ENCODE measurements at places on chromosomes 5 and 9.

- DNase-seq: no peak
Measured at GRCh38 chr5:313265-313664, 8.2 kb upstream of the AHRR start.

DNA sequence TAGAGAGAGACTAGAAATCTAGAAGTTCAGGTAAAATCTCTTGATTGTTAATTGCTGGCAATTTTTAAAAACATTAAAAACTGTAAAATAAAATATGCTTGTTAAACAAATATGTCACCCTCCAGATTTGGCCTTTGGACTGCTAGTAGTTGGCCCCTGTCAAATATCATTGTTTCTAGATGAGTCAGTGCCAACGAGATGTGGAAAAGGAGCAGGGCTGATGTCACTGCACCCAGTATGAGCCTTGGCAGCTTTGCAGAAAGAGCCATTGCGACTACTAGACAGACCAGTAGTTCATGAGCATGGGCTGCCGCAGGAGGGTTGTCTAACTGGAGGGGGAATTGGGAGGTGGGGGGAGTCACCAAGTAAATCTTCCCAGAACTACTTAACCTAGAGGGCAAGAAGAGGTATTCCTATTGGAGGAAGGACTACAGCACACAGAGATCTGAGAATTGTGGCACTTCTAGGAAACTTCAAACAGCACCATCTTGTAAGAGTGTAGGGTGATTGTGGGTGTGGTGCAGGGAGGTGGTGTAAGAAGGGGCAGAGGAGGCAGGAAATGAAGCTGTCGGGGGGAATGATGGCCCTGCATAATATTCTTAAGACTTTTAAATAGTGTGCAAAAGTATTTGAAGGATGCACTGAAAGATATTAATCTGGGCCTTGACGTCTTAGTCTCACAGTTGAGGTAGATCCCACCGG is 7.1 kb upstream of the DOCK2 start:
- peak; percentile 72 for DNase-seq

DNA sequence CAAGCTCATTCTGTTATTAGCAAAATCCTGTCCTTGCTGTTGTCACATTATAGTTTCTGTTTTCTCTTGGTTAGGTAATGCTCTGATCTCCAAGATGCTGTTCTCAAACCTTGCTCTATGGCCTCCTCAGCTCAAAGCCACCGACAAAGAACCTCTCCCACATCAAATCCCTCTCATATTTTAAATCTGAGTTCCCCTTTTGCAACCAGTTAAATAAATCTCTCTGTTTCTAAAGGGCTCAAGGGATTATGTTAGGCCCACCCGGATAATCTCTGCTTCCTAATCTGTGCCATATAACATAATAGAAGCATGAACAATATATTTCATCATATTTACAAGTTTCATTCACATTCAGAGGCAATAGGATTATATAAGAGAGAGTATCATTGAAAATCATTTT is 286.0 kb downstream of the CYLC2 start:
- no peak for DNase-seq

- peak; percentile 63 for DNase-seq
Measured at GRCh38 chr5:154179846-154180710, 10.5 kb upstream of the GALNT10 start.

GRCh38 chr5:173882632-173883031 is 5.5 kb upstream of the CPEB4 start:
- DNase-seq: peak; percentile 10

GRCh38 chr5:31783086-31783645 is 144.2 kb downstream of the PDZD2 start:
- no peak for DNase-seq

- no peak for DNase-seq
Measured at GRCh38 chr5:68368311-68369022, 152.9 kb downstream of the PIK3R1 start.

- DNase-seq: no peak
Measured at GRCh38 chr5:79031485-79031867, 38.0 kb downstream of the DMGDH start.

- no peak for DNase-seq
Measured at GRCh38 chr9:78615372-78615771, 318.4 kb downstream of the PSAT1 start.

DNA sequence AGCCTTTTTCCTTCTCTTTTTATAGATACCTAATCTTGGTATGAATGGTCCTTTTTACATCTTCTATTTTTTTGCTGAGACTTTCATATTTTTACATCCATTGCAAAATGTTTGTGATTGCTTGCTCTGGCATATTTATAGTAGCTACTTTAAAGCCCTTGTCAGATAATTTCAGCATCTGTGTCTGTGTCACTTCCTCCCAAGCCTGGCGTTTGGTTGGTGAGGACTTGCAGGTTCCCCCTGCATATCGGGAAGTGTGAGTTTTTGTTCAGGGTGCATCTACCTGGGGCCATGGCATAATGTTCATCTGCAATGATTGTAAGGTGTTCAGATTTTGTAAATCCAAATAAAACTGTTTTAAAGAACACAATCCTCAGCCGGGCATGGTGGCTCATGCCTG is 8.9 kb downstream of the FBXW5 start:
- DNase-seq: no peak

DNA sequence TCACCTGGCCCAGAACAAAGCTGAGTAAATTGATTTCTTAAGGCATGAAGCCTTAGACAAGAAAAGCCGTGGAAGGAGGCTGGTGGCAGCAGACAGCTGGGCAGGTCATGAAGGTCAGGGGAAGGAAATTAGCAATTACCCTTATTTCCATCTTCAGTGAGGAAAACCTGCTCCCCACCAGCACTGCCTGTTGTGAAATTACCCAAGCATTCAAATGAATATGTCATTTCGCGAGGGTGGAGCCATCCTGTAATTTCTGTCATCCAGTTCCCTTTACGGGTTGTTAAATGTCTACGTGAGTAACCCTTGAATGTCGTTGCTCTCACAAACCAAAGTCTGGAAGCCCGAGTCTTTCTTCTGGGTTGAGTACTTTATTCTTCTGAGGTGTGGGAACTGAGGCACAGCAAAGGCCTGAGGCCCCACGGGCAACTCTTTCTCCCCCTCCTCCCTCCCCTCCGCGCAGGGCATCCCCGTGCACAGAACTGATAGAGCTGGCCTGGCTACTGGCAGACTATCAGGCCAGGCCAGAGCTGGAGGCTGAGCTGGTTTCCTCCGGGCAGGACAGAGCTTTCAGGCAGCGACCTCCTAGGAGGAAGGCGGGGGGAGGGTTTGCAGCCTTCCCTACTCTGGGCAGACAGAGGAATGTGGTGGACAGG is 22.0 kb upstream of the AK3 start:
- no peak for DNase-seq

DNA sequence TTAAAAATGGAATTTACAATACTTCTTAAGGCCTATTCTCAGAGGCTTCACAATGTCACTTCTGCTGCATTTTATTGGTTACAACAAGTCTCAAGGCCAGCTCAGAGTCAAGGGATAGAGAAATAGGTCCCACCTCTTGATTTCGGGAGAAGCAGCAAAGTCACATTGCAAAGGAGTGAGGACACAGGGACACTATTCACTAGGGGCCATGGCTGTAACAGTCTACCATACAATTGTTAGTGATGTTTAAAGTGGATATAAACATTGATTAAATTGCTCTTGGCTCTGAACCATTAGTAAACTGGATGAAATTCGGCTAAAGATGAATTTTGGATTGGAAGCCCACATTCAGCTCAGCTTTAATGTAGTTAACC is 21.7 kb upstream of the CMBL start:
- DNase-seq: no peak

- no peak for DNase-seq
Measured at GRCh38 chr5:124783794-124784193, 37.4 kb upstream of the ZNF608 start.

- no peak for DNase-seq
Measured at GRCh38 chr5:15610216-15610615, 110.2 kb downstream of the FBXL7 start.

- DNase-seq: no peak
Measured at GRCh38 chr9:98888801-98889421, 54.8 kb upstream of the COL15A1 start.

DNA sequence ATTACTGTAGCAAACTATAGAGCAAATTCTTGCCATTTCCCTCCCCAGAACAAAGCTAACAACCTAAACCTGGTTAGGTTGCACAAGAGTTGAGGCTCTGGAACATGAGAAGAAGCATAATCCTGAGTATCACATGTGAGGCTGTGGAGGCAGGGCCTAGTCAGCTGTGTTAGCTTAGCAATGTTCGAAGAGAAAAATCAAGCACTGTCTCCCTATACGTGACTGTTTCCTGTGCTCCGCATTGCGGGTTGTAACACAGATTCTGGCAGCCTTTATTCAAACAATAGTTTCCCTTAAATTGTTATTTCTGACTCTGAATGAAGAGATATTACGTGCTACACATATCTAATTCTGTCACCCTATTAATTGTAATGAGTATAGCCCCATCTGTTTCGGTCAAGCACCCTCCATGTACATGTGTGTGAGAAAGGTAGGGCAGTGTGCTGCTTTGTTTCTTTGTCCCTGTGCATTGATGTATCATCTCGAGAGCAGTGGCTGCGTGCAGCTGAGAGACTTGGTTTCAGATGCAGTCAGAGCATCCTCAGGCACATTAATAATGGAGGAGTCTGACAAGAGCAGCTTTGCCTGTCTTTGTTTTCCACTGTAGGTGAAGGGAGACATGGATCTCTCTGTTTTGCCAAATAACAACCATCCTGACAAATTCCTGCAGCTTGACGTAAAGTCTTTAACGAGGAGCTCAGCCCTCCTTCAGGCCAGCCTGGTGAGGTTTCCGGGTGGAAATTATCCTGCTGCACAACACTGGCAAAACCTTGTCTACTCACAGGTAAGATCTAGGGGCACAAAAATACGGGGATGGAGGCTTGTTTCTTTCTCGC is at the start of gene MINAR2:
Gene MINAR2 (plus strand): TSS at position 523 of the 836 bp plus-strand sequence. CDS start 97 bp downstream, at position 620.
- DNase-seq: peak; percentile 12

- DNase-seq: no peak
Measured at GRCh38 chr9:33637881-33638280, 113.8 kb downstream of the ANKRD18B start.

GRCh38 chr9:3398232-3398648 is 127.6 kb downstream of the RFX3 start:
- DNase-seq: peak; percentile 2

GRCh38 chr9:71136696-71137095 is 15.3 kb upstream of the TRPM3 start:
- no peak for DNase-seq

- DNase-seq: no peak
Measured at GRCh38 chr9:38214432-38214831, 145.4 kb upstream of the SHB start.

DNA sequence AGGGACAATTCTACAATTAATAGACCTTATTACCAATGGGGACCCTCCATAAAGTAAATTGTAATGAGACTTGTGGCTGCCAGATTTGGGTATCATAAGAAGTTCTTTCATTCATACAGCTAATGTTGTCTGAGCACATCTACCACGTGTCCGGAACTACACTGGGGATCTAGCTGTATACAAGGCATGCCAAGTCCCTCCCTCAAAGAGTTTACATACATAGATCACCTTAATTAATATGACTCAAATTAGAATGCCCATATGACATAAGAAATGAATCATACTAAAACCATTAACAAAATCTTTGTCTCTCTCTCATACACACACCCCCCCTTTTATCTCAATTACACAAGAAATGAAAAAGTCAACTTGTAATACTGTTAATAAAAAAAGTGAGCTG is 18.0 kb upstream of the NR4A3 start:
- no peak for DNase-seq

GRCh38 chr5:168637281-168637680 is 58.1 kb upstream of the PANK3 start:
- DNase-seq: no peak

DNA sequence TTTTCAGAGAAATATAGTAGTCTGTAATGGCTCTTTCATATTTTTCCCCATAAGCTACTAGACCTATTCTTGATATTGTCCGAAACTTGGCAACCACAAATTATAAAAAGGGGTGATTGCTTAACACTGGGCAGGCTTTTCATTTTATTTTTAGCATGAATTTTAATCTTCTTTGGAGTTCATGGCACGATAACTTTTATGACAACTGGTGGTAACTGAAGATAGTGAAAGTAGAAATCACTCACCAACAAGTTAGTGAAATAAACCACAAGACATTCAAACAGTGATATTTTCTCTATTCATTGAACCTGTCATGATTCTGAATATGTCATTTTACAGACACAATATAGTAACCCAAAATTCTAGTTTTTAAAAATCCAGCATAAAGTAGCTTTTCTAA is 213.9 kb downstream of the PRDM9 start:
- no peak for DNase-seq

GRCh38 chr9:87512311-87512710 is 14.6 kb downstream of the DAPK1 start:
- no peak for DNase-seq

DNA sequence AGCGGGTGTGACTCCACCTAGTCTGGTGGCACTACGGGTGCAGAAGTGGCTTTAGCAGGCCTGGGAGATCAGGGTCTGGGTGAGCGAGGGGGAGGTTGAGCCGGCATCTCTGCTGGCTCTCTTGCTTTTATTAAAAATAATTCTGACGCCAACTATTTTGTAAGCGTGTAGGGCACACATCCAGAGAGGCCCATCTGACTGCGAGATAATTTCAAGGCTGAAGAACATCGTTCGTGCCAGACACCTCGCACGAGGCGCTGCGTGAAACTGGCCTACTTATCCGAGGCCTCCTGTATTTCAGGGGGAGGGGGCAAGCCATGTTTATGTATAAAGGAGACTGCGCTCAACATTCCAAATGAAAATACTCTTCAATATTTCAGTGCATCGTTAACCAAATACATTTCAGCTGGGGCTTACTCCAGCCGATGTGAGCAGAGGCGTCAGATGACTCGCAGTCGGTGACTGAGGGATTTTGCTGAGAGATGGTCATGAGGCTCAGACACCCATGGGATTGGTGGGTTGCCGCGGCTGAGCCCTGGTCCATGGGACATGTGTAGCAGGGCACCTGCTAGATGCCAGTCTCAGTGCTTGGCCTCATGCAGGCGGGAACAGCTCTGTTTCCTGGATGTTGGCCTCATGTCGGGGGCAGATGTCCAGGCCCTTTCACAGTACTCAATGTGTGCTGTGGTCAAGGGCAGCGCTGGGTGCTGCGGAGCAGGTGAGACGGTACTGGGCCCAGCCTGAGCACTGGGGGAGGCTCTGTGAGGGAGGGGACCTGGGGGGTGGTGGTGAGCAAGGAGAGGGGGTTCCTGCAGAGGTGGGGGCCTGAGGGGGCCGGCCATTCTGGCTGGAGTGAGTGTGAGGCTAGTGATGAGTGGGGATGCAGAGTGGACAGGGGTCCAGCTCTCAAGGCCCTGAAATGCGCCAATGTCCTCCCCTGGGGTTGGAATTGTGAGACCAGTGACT is 201.5 kb downstream of the DAB2IP start:
- DNase-seq: no peak
